ENCODE measurements at places on chromosomes 12 and 14.

GRCh38 chr14:68819260-68819691 is 26.4 kb upstream of the ZFP36L1 start:
- DNase-seq, result no peak

GRCh38 chr12:47773062-47773857 is at the start of gene SLC48A1:
Gene SLC48A1, plus strand, starts transcription at chr12:47773238. Its CDS starts 67 bp downstream, at chr12:47773305.
- DNase-seq, result no peak

GRCh38 chr14:105060751-105061427 is 4.3 kb downstream of the GPR132 start:
- DNase-seq, result no peak

GRCh38 chr14:27134200-27134599 is 536.4 kb upstream of the NOVA1 start:
- no peak for DNase-seq

- no peak for DNase-seq
These were observed 157.0 kb downstream of the FLRT2 start for GRCh38 chr14:85686908-85687307.

GRCh38 chr12:54593135-54593534 is 4.7 kb upstream of the PPP1R1A start:
- no peak for DNase-seq

DNA sequence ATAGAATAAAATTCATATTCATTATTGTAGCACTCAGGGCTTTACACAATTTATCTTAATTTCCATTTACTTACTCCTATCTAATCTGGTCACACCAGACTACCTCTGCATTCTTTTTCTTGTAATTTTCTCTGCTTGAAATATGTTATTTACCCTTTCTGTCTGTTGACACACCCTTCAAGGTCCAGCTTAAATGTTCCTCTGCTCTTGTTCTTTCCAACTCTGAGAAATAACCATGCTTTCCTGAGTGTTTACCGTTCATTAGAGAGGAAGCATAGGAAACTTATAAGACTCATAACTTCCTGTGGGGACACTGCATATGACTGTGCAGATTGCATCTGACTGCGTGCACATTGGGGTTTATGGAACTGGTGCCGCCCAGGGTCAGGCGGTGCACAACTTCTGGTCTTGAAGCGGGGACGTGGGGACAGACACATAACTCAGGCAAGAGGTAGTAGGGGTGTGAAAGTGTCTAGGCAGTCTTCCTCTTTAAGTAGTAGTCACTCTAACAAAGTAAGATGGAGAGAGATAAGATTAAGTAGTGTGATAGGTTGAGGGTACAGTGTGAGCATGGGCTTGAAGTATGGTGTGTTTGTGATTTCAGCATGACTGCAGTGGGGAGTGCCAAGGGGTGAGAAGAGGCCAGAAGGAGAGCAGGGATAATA is 42.6 kb upstream of the FOXJ2 start:
- DNase-seq, result no peak

DNA sequence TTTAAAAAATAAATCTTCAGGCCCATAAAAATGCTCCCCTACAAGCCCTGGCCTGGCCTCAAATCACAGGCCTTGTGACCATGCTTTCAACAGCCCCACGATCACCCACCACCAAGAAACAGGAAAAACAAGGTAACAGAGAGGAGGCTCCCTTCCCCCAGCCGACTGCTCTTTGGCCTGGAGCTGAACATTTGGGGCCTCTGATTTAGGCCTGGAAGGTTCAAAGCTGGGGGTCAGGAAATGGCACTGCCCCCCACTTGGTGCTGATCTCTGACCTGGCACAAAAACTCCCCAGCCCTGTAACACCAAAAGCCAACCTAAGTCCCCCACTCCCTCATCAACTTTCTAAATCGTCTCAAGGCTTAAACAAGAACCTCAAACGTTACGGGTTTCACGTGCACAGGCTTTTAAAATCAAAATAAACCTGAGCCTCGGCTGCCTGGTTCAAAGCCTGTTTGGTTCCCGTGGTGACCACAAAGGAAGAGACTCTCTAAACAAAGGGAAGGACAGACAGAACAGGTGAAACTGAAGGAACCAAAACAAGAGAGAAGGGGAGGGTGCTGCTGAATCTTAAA is 9.0 kb downstream of the ACTN1 start:
- no peak for DNase-seq

- no peak for DNase-seq
These were observed 29.7 kb upstream of the BEGAIN start for GRCh38 chr14:100616854-100617409.

- no peak for DNase-seq
These were observed 58.4 kb downstream of the SLC25A21 start for GRCh38 chr14:37114002-37114401.

DNA sequence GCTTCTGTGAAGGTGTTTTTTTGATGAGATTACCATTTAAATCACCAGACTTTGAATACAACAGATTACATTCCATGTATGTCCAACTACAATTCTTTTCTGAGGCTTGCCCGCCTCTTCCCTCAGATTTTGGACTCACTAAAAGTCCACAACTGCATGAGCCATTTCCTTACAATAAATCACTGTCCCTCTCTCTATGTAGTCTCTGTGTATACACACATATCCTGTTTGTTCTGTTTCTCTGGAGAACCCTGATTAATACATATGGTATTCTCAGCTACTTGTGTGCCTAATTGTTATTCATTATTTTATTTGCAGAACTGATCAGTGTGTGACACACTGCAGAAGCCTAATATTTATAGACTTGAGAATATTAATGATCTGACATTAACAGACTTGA is 2.4 kb upstream of the MIPOL1 start:
- no peak for DNase-seq

- DNase-seq, result no peak
These were observed 232.1 kb downstream of the MON2 start for GRCh38 chr12:62698701-62699101.

- peak; percentile 71 for DNase-seq
These were observed 103.5 kb downstream of the FGD4 start for GRCh38 chr12:32502693-32503502.

DNA sequence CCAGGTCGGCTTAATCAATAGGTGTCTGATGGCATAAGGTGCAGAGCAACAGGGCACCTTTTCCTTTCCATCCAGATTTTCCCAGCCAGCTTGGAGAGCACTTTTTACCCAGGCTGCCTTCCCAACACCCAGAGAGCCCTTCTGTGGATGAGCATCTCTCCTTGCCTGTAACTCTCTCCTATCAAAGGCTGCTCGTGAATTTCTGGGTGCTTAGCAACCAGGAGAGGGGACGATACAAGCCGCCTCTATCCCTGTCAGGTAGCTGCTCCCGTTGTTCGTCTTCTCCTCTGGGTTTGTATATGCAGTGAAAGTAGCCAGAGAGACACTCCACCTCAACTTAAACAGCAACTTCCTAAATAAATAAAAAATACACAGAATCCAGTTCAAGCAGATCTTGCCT is 124.2 kb downstream of the CACNA1C start:
- DNase-seq, result no peak

DNA sequence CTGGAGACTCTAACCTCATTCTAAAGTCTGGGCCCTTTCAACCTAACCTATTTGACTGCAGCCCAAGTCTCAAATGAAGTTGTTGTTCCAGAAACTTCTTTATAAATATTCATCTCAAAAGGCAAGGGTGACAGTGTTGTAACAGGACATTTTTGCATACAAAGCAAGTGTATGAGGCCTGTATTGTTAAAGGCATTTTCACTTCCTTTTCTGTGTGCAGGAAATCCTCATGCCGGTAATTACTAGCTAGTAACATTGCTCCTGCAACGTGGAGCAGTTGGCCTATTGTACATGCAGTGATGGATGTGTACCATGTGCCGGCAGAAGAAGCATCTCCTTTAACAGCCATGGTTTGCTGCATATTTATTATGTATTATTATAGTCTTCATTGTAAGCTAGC is 156.5 kb upstream of the RMST start:
- DNase-seq, result no peak

GRCh38 chr12:19916196-19916753 is 452.1 kb upstream of the PDE3A start:
- DNase-seq, result no peak

- DNase-seq, result no peak
These were observed 9.4 kb upstream of the KCNA1 start for GRCh38 chr12:4900327-4900726.

- DNase-seq, result no peak
These were observed 247.6 kb downstream of the BCAT1 start for GRCh38 chr12:24701343-24701742.

DNA sequence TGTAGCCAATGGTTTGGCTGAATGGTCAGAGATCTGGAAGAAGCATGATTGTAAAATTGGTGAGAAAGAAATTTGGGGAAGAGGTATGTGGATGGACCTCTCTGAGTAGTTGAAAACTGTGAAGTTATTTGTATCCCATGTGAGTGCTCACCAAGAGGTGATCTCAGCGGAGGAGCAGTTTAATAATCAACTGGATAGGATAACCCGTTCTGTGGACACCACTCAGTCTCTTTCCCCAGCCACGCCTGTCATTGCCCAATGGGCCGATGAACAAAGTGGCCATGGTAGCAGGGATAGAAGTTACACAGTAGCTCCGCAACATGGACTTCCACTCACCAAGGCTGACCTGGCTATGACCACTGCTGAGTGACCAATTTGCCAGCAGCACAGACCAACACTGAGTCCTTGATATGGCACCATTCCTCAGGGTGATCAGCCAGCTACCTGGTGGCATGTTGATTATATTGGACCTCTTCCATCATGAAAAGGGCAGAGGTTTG is 257.4 kb upstream of the ATXN7L3B start:
- no peak for DNase-seq

- peak; percentile 42 for DNase-seq
These were observed 142.9 kb upstream of the BTG1 start for GRCh38 chr12:92288561-92288960.

DNA sequence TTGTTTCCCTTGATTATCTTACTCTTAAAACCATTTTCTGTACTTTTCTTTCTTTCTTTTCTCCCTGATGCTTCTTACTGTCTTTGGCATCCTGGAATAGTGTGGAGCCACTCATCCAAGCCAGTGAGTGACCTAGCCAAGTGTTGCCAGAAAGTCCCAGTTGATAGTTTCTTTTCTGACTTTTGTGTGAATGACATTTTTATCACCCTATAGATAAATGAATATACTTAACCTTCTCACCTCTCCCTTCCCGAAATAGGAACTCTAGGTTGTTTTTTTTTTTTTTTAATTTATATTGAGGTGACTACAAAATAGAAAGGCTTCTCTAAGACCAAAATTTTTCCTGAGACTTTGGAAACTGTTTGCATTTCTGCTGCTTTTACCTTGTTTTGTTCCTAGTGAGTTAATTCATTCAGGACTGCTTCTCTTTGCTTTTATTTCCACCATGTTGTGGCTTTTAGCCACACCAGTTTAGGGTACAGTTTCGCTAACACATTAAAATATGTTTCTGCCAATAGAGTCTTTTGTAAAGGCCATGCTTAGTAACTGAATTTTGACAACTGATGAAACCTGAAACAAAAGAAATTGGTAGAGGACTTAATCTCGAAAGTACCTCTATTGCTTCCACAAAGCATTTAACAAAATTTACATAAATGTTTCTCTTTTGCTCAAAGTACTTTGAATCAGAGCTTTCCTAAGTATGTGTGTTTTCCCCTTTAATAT is 194.6 kb downstream of the ERC1 start:
- DNase-seq, result no peak

- DNase-seq, result no peak
These were observed 22.3 kb downstream of the AKAP3 start for GRCh38 chr12:4626543-4626942.

DNA sequence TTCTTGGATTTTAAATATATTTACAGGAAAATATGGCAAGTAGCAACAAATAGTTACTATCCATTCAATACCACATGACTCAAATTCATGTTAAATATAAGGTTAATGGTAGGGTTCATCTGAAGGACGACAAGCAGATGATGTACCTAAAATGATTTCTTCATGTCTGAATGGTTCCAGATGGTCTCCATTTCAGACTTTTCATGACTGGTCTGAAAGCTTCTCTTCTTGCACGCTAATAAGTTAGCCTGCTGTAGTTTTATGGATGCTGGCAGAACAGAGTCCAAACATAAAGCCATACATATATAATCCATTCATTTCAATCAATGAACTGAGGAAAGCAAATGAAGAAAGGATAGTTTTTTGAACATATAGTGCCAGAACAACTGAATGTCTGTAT is 257.0 kb upstream of the MGAT4C start:
- no peak for DNase-seq

- DNase-seq, result no peak
These were observed 134.3 kb downstream of the MED13L start for GRCh38 chr12:116142936-116143898.

GRCh38 chr14:71765505-71765904 is 166.7 kb upstream of the RGS6 start:
- DNase-seq, result no peak

DNA sequence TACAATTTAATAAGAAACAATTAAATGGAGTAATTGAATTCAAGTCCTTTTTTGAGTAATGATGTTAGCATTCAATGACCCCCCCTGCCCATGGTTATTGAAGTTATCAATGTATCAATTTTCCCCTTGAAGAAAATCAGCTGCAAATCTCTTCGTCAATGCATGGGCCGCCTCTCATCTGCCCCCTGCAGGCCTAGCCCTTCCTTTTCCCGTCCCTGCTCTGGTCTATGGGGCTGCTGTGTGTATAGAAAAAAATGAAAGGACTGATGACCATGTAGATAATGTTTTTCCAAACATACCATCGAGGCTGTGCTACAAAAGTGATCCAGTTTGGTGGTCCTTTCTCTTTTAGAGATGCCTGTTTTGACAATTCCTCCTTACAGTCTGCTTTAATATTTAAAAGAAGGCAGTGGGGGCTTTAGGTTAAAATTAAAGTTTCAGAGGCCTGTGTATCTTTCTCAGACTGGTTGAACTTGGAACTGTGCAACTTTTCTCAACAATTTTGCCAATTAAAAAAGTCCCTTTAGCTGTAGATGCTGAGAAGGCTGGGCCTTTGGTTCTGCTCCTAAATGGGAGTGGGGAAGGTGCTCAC is 98.4 kb downstream of the APAF1 start:
- DNase-seq, result no peak

DNA sequence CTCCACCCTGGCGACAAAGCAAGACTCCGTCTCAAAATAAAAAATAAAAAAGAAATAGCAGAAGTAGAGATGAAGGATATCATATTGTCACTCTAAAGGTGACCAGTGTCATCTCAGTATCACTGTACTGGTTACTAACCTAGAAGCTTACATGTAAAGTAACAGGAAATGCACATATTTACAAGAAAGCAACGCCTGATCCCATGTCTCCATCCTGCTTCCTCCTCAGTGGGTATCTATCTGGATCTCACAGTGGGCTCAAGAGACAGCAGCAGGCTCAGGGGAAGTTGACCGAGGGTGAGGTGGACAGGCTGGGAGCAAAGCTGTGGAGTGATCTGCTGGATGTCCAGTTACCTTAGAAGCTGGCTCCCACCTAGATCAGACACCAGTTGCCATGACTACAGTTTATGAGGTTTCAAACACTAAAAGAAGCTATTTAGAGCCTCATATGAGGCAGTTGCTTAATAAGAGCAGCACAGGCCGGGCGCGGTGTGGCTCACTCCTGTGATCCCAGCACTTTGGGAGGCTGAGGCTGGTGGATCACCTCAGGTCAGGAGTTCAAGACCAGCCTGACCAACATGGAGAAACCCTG is 10.5 kb downstream of the MTRFR start:
- DNase-seq, result no peak

GRCh38 chr12:12665194-12665593 is 30.8 kb downstream of the GPR19 start:
- DNase-seq, result no peak

Data from tibial nerve (tissue), 4 donors.